ENCODE measurements at places on chromosomes 4 and X. TPM values are rescaled to one million over a fixed set of nuclear protein-coding genes. Genes with fewer than 3 reads are reported as not detected.

DNA sequence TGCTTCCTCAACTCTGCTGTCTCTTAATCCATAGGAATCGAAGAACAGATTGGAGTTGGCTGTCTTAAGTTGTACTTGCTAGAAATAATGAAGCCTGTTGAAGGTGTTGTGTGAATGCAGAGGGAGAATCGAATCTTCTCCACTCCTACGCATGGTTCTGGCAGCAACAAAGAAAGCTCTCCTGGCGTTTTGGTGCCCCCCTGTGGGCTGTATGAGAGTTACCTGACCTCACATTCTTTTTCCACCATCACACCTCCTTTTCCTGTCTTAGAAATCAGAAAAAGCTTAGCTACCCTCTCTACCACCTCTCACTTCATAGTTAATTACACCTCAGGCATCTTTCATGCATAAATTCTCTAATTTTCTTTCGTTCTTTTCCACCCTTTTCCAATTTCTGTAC lies 16.3 kb downstream of the KLF8 start:
- DNase-seq = peak; percentile 51

GRCh38 chrX:20596856-20597255 lies 330.1 kb upstream of the RPS6KA3 start:
- DNase-seq = no peak

DNA sequence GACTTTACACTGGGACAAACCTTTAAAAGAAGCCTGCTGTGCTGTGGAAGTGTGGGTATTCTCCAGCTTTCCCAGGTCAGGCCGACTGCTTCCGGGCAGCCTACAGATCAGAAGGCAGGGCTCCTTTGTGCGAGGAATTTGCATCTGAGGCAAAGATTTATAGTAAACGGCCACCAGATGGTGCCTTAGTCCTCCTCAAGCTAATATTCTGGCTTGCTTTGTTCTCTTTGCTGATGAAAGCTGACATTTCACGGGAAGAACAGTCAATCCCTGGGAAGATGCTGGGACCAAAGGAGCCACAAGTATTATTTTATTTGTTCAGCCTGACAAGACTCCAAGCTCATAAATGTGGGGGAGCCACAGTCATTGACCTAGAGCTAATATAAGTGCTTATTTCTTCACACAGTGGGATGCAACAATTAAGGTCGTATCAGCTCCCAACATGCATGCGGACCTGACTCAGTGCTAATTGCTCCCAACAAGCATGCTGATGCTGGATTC lies 120.7 kb upstream of the TRIM2 start:
- DNase-seq = peak; percentile 59

DNA sequence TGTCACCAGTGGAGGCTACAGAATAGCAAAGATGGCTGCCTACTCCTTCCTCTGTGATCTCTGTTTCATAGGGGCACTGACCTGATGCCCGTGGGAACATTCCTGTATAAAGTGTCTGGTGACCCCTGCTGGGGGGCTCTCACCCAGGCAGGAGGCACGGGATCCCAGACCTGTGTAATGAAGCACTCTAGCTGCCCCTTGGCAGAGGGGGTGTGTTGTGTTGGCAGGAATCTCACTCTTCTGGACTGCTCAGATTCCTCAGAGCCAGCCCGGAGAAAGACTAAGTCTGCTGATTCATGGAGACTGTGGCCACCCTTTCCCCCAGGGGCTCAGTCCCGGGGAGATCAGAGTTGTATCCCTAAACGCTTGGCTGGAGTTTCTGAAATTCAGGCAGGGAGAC lies 648.3 kb downstream of the SPRY1 start:
- DNase-seq = no peak

GRCh38 chrX:112753116-112753515 lies 73.4 kb upstream of the LHFPL1 start:
- DNase-seq = no peak

SLC2A9 gene
- total RNA-seq = 4.4 TPM

TMPRSS11A gene
- not detected for total RNA-seq

GRCh38 chr4:151315212-151315886 lies 10.1 kb downstream of the SH3D19 start:
- no peak for DNase-seq

TMEM255A gene
- 8.0 TPM for total RNA-seq

PAGE2 gene
- total RNA-seq = not detected

NLGN3 gene
- total RNA-seq = 57.4 TPM

ARR3 gene
- total RNA-seq = not detected

- no peak for DNase-seq
Measured at GRCh38 chr4:175090116-175090515, 172.0 kb downstream of the ADAM29 start.

ABLIM2 gene
- 173 TPM for total RNA-seq

DNA sequence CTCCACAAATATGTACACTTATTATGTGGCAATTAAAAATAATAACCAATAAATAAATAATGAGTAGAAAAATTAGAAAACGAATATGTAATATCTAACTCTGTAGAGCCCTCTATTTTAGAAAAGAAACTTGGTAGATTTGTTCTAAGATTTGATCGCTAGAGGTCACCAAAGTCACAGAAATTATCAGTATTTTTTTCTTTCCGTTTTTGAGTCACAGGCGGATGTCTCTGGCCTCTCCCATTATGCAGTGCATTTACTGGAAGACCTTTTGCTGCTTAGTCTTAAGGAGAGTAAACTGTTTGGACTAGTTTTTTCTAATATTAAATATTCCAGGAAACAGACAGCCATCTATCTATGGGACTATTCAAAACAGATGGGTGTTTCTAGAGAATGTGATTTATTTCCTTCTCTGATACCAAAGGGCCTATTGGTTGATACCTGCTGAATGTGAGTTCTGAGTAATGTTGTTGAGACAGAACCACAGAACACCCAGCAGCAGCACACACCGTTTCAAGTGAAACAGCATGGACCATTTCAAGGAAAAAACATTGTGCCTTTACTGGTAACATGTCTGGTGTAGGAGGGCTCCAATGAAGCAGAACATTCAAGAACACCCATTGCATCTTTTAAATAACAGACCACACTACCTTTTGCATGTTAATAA lies 34.0 kb upstream of the GYPA start:
- no peak for DNase-seq

DNA sequence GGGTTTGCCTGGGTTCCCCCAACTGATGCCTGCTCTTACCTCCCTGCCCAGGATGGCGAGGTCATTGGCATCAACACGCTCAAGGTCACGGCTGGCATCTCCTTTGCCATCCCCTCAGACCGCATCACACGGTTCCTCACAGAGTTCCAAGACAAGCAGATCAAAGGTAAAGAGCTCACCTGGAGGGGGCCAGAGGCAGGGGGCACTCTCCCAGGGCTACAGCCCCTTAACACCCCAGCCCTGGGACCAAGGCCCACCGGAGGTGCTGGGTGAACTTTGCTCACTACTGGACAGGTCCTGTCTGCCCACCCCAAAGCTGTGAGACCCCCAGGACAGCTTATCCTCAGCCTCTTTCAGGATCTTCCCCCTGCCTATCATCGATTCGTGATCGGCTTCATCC lies 24.5 kb downstream of the HTRA3 start:
- no peak for DNase-seq

GRCh38 chr4:88697588-88698329 lies at the start of gene NAP1L5:
NAP1L5 (minus strand) TSS chr4:88697829; CDS start chr4:88697754, 75 bp downstream.
- DNase-seq = peak; percentile 76

OTC gene
- total RNA-seq = 0.33 TPM

DNA sequence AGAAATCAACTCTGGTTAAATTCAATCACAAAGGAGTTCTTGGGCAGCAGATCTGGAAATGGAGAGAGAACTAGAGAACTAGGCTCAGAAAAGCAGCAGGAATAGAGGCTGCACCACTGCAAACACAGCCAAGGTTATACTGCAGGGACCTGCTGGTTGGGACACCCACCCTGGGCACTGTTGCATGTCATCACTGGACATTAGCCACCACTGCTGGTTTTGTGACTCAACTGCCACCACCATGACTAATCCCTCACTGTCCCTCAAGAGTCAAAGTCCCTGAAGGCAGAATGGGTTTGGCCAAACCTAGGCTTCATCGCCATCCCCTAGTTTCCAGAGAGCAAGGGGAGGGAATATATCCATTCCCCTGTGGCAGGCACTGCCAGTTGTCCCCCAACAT lies 38.1 kb upstream of the IRAK1 start:
- DNase-seq = no peak

ARMCX4 gene
- total RNA-seq = 35.7 TPM

GRCh38 chr4:96375367-96375766 lies 535.5 kb downstream of the PDHA2 start:
- DNase-seq = no peak

- DNase-seq = no peak
Measured at GRCh38 chrX:153889123-153889522, 3.1 kb upstream of the L1CAM start.

PASD1 gene
- not detected for total RNA-seq

TMEM154 gene
- 1.2 TPM for total RNA-seq

DNA sequence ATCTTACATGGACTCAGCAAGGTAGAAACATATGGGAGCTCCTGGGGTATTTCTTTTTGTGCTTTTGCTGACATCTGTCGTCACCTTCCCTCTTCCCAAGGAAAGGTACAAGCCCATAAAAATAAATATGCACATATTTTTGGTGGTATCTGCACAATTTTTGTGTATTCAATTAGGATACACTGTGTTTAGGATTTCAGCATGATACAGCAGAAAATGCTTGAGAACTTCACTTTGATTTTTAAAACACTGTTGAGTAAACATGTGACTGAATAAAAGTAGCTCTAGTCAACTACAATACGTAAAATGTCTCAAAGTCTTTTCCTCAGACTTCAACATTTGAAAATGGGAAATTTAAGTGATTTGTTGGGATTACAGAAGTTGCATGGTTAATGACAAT lies 99.4 kb upstream of the SPANXC start:
- DNase-seq = no peak

GRCh38 chrX:130106071-130106470 lies 4.2 kb downstream of the ELF4 start:
- DNase-seq = no peak

- no peak for DNase-seq
Measured at GRCh38 chrX:100745806-100746537, 14.1 kb upstream of the SYTL4 start.

- DNase-seq = no peak
Measured at GRCh38 chr4:189279188-189279587, 661.5 kb upstream of the FRG1 start.

TKTL1 gene
- not detected for total RNA-seq

- DNase-seq = no peak
Measured at GRCh38 chr4:42311591-42311990, 85.7 kb upstream of the SHISA3 start.

All from dorsolateral prefrontal cortex (tissue), 122 donors.